ENCODE measurements at places on chromosomes 5 and 9. TPM values are rescaled to one million over a fixed set of nuclear protein-coding genes. Genes with fewer than 3 reads are reported as not detected.

Gene CAAP1
- 16.3 TPM for total RNA-seq

Gene MYOZ3
- total RNA-seq, result not detected

Gene INSL4
- not detected for total RNA-seq

Gene TRPM6
- not detected for total RNA-seq

Gene MAMDC4
- total RNA-seq, result 7.1 TPM

Gene CERCAM
- 1.0 TPM for total RNA-seq

Gene GPR21
- total RNA-seq, result 0.64 TPM

Gene LNPEP
- total RNA-seq, result 83.4 TPM

Gene NDFIP1
- total RNA-seq, result 194 TPM

Measured in T-cell (primary cell).